NCI-H1436 (cell line): ENCODE measurements at places on chromosomes 4 and X.
A peak's percentile ranks its signal among the peaks of the same experiment; 100 is the strongest.

DNA sequence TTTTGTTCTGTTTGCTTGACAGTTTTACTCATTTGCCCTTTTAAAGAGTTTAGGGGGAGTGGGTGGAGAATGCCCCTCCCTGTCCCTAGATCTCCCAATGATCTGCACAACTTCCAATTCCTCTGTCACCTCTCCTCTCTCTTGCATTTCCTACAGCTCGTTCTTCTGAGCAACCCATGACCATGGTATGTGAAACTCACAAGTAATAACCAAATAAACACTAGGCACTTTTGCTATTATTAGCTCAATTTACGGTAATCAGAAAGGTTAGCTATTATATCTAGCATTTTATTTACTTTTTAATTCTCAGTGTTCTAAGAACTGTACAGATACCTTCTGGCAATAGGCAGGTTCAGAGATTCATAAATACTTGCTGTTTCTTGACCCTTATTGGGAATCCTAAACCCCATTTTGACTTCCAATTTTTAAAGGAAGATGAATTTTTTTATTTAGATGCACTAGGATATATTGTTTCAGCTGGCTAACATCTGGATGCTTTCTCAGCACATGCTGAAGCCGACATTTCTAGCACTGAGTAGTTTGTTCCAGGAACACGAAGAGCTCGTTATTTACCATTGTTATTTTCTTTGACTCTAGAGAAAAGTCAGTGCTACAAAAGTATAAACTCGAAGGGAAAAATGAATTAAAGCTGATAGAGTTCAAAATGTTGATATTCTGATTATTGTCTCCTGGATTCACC, 194.7 kb upstream of the TLL1 start:
- DNase-seq: no peak

DNA sequence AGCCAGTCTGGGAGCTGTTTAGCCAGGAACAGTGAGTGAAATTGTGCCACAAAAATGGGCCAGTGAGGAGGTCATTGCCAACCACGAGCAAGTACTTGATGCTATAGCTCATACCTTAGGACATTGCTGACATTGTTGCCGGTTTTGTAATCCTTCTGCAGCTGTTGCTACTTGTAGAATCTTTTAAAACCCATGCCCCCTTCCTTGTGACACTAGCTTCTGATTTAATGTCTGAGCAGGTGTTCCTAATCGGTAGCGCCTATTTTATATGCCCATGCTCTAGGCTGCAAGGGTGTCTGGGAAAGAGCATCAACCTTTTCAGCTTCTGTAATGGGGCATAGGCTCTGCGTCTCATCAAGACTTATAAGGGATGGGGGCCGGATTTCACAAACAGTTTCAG, 2.6 kb downstream of the POLA1 start:
- no peak for DNase-seq

DNA sequence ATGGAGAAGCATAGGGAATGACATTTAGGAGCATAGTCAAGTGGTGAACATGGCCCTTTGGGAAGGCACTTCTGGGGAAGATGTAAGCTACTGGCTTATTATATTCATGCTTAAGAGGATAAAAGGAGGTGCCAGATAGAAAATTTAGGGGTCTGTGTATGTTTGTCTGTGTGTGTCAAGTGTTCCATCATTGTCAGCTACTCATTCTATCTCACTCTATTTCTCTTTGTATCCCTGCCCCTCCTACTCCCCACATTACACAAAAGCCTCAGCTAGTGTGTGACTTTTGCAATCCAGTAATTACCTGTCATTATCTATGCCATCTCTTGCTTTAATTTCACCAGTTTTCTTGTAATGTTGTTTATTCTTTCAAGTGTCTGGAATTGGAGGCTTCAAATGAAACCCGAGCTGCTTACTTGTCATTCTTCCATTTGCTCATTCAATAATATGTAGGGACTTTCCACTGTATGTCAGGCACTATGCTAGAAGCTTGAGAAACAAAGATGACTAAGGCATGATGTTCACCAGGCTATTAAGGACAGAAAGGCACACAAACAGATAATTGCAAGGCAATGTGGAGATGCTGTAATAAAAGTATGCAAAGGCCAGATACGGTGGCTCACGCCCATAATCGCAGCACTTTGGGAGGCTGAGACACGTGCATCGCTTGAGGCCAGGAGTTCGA, 229.8 kb upstream of the TEX13C start:
- peak; percentile 64 for DNase-seq

DNA sequence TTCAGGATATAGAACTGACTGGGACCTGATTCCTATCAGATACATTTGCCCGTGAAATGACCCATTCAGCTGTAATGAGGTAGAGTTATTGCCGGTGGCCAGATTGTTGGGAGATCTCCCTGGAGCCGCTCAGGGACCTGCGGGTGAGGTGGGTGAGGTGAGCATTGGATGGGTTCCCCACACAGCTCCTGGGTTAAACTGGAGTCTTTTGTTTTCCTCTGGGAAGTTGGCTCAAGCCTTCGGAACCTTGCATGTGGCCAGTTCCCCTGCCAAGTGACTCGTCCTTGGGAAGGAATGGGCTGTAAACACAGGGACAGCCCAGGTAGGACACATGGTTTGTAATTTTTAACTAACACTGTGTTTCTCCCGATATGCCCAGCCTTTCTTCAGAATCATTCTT, 31.6 kb upstream of the KIT start:
- DNase-seq: no peak

DNA sequence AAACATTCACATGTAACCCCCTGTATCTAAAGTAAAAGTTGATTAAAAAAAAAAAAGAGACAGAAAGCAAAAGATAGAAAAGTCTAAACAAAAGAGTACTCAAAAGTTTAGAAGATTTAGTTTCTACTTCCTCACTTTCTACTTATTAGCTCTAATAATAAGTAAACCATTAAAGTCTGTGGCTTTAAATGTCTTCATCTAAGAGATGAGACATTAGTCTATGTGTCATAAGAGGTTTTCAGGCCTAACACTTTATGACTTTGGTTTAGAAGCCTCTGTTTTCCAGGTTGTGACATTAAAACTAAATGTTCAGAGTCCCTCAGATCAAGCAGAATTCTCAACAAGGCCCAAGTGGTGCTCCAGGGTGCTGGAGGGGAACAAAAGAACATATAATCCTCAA, 42.2 kb upstream of the GUCY1A1 start:
- DNase-seq: no peak

- DNase-seq: peak; percentile 77
These were observed at the start of gene PPARGC1A for GRCh38 chr4:23889814-23890341. PPARGC1A (minus strand) TSS chr4:23890047; CDS start chr4:23889957, 90 bp downstream.

DNA sequence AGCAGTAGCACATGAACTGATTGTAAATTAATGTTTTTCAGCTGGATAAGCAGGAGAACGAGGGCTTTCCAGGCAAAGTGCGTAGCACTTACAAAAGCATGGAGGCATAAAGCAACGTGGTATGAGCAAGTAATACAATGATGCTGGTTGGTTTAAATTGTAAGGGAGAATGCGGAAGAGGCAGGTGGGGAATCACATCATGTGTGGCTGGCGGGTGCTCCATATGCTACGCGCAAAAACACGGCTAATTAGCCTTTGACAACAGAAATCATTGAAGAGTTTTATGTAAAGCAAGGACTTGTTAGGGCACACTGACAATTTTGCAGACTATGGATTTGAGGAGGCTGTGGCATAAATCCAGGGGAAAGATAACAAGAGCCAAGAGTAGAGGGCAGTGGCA, 14.6 kb downstream of the SYTL4 start:
- no peak for DNase-seq

DNA sequence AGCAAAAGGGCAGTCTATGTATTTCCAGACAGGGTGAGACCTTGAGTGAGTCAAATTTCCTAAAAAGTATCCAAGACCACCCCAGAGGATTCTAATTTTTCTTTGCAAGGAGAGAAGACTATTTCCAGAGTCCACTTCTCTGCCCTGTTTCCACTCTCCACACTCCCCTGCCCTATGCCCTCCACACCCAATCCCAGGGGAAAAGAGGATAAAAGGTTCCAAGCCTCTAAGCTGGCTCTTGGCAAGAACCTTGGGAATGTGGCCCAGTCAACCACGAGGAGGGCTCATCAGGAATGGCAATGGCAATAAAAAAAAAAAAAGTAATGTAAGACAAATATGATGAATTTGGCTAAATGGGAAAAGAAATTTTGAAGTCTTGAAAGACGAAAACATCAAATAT, 65.9 kb downstream of the SRPX start:
- no peak for DNase-seq

- DNase-seq: no peak
These were observed 19.8 kb downstream of the APOO start for GRCh38 chrX:23887918-23888317.

DNA sequence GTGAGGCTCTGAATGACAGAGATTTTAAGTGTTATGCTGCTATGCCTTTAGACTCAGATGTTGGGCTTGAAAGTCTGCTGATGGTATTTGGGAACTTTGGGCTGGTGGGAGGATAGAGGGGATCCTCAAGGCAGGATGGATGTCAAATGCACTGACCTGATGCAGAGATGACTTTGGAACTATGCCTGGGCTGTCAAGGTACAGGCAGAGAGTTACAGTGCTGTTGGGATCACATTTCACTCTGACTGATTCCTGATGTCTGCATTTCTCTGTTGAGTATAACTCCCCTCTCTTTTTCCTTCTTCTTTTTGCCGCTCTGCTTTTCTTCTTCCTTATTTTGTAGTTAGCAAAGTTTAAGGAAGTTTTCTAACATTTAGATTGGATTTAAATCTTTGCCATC, 271.8 kb upstream of the ARX start:
- DNase-seq: no peak

DNA sequence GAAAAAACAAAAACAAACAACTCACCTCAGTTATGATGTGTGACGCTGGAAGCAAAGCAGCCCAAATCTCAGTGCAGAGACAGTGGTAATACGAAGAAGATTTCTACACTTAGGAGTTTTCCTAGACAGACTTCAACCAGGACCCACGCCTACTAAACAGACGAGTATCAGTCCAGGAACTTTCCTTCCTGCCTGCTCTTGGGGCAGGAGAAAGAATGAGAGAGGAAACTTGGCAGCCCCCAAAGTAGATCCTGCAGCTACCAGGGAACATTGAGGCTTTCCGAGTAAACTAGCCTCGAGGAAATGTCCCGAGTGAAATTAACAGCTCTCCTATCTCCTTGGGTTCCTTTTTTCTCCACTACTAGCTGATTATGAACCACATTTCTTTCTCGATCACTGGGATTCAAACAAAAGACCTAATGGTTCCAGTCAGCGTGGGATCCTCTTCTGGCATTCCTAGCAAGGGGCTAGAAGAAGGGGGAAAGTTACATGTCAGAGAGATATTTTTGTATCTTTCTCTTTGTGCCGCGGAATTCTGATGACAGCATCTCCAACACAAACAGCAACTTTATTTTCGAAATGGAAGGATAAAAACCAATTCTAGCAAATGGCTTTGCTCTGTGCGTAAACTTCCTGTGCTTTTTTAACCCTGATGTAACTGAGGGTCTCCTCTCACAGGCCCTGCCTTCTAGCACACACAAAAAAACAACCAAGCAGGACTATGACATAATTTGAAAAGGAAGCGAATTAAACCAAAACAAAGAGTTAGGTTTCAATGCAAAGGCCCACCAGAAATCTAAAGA, 53.2 kb downstream of the PPM1K start:
- no peak for DNase-seq

- no peak for DNase-seq
These were observed 15.7 kb downstream of the FOXR2 start for GRCh38 chrX:55638933-55639332.

- no peak for DNase-seq
These were observed 173.5 kb downstream of the DCLK2 start for GRCh38 chr4:150251752-150252190.

DNA sequence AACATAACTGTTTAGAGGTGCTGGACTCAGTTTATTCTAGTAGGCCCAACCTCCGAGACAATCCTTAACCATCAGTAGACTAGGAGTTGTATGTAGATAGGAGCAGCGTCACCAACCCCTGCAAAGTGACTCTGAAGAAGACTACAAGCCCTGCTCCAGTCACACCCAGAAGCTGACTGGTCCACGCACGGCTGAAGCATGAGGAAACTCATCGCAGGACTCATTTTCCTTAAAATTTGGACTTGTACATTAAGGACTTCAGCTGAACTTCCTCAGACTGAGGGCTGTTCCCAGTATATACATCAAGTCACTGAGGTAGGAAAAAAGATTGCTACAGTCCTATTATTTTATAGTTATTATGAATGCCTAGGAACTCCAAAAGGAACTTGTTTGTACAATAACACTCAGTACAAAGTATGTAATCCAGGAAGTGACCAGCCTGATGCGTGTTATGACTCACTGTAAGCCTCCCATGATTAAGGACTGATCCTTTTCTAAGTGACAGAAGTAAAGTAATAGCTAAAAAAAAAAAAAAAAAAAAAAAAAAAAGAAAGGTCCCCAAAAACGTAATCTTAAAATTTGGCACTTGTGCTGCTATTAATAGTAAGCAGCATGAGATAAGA, 41.6 kb upstream of the UGT2B7 start:
- DNase-seq: no peak

DNA sequence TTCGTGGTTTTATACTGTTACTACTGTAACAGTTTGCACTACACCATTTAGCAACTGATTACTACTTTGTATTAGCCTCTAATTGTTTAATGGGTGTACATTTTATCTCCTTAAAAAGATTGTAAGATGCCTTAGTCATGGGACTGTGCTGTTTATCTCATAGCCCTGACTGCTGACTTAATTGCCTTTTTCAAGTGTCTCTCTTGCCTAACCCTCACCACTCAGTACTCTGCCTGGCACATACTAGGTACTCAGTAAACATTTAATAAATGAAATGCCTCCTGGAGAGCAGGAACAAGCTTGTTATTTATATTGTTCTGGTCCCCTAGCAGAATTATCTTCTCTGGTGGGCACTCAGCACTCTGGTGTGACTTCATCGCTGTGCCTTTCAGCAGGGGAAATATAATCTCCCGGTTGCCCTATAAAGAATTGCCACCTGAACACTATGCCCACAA, 1.7 kb upstream of the STIM2 start:
- peak; percentile 33 for DNase-seq

DNA sequence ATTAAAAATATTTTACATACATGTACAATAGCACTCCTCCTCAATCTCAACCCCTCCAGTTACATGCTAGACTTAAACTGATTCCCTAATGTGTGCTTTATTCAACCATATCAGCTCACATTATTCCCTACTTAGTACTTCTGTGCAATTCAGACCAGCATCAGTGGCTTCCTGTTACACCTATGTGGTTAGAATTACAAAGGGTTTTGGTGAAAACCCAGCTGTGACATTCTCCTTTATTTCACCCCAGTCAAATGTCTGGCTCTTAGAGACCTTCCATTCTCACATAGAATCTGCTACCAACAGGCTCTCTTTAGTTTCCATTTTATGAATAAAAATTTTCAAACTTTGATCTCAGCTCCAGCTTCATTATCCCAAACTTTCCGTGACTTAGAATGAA, 85.2 kb upstream of the SLC7A11 start:
- no peak for DNase-seq

DNA sequence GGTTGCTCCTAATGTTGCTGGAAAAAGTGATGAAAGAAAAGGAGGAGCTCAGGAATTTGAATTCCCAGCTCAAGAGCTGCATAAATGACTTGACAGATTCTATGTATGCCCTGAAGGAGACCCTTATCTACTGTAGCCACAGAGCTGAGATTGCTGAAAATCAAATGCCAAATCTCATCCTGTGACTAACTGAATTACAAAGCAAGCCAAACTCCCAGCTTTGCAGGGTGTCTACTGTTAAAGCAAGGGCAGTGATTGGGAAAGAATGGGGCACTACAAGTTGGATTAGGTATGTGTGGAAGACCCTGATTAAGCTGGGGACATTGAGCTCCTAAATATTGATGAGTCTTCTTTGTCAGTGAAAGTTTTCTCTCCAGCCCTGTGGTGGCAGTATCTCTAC, 20.8 kb upstream of the SMIM9 start:
- DNase-seq: no peak

- no peak for DNase-seq
These were observed 1009.8 kb upstream of the SLIT2 start for GRCh38 chr4:19241895-19242294.

- no peak for DNase-seq
These were observed 2.2 kb downstream of the SLAIN2 start for GRCh38 chr4:48343551-48343950.
